ENCODE measurements at places on chromosomes 4 and X. TPM values are rescaled to one million over a fixed set of nuclear protein-coding genes. Genes with fewer than 3 reads are reported as not detected.

GRCh38 chr4:105166066-105166465 is 19.4 kb downstream of the TET2 start:
- no peak for DNase-seq

DNA sequence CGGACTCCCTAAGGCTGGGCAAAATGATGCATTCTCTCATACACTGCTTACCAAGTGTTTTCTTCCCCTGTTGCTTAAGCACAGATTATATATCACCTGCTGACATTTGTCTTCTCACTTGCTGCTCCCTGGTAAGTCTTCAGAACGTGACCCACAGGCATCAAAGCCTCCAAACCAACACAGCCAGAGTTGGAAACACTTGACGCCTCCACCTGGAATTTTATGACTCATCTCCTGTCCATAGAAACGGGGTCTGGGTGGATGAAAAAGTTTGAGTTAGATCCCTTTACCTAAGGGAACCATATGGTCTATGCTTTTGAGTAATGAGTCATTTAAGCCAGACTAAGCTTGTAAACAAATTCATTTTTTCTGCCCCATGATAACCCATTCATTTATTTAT is 251.6 kb downstream of the USP46 start:
- DNase-seq, result no peak

- DNase-seq, result no peak
Observed at GRCh38 chr4:104615496-104615895, 120.8 kb upstream of the CXXC4 start.

DNA sequence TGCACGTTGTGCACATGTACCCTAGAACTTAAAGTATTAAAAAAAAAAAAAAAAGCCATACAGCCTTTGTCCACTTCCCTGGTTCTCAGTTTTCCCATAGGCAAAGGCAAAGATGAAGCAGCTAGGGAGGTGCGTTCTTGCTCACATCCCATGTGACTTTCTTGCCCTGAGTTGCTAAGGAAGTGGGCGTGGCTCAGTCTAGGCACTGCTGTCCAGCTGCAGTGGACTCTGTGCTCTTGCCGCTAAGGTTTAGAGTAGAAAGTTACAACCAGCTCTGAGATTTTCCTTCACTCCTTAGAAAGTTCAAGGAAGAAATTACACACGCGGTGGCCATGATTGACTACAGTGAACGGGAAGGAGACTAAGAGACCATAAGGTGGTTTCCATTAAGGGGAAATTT is 144.7 kb downstream of the NAA11 start:
- DNase-seq, result peak; percentile 19

DNA sequence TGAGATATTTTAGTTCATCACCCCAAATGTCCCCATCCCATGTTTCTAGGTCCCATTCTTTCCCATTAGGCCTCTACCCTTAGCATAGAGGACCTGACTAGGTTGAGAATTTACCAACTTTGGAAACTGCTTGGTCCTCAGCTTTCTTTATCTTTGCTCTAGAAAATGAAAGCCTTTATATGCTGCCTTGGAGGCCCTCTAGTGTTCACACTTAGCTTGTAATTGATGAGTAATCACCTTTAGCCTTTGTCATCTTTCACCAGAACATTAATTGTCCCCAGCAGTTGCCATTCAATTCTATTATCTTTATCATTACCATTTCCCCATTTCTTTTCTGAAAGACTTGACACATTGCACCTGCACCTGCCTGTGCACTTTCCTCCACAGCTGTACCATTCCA is 589.2 kb upstream of the NR3C2 start:
- DNase-seq, result no peak

DNA sequence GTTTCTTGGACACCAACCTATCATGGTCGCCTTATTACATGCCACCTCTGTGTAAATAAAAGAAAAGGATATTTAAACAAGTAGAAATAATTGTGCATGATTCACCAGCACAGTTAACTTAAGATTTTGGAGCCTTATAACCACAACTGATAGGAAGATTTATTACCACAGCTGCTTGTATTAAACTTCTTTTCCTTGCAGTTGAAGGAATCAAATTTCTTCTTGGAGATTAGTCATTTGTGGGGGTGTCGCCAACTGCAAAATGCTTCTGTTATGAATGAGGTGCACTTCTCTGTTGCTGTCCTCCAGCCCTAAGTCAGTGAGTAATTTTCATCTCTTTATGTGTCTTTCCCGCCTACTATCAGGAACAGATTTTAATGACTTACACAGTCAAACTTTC is 73.3 kb downstream of the OR13H1 start:
- DNase-seq, result no peak

DNA sequence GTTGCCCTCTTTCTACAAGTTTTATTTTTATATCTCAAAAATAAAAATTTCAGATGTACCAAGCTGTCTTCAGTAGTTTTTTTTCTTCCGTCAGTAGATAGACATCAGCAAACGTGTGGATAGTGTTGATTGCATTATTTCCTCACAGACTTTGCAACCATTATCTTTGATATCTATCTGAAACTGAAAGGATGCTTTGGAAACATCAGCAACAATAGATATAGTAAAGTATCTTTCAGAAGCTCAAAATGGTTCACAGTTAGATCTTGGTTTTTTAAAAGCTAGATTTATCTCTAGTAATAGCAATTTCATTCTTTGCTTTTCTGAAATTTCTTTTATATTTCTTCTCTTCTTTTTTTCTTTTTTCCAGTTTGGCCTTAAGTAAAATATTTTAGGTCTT is 246.9 kb upstream of the PCDH7 start:
- DNase-seq, result no peak

DNA sequence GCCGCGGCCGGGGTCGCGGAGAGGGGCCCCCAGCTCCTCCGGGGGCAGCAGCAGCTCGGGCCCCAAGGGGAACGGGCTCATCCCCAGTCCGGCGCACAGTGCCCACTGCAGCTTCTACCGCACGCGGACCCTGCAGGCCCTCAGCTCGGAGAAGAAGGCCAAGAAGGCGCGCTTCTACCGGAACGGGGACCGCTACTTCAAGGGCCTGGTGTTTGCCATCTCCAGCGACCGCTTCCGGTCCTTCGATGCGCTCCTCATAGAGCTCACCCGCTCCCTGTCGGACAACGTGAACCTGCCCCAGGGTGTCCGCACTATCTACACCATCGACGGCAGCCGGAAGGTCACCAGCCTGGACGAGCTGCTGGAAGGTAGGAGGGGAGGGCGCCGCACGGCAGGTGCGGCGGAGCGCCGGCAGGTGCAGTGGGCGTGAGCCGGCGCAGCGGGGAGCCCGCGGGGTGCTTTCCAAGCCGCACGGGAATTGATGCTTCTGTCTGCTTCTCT is 886 bp downstream of the DCLK2 start:
- DNase-seq, result peak; percentile 41

DNA sequence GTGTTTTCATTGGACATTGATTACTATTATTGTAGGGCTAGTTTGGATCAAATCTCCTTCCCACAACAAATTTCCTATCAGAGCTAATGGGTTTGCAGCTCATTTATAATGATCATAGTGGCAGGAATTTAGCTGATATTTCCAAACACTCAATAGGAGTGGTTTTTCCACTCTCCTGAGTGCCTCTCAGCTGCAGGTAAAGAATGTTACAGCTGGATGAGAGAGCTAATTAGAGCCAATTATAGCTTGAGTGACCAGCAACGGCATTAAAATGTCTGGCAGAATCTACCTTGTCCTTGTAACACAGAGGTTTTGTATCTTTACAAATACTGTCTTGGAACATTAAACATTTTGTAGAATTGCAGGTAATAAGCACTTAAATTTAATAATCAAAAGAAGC is 602.8 kb upstream of the EPHA5 start:
- DNase-seq, result no peak

- DNase-seq, result no peak
Observed at GRCh38 chr4:26782830-26783202, 77.8 kb upstream of the STIM2 start.

DNA sequence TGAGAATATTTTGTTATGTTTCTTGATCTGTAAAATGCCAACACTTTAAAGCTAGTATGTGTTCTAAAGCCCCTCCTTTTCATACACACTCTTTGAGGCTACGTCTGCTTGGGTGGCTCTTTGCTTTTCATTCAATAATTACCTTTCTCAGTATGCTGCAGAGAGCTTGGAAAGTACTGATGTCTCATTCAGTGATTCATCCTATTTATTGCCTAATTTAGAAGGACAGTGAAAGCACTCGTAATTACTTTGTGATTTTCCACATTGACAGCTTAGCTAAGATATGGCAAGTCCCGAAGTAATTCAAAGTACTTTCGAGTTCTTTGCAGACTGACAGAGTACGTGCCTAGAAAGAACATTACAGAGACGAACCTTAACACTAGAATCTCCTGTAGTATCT is 57.2 kb downstream of the BMP15 start:
- no peak for DNase-seq

- no peak for DNase-seq
Observed at GRCh38 chr4:164572877-164573279, 181.1 kb upstream of the SMIM31 start.

- no peak for DNase-seq
Observed at GRCh38 chrX:118221270-118221669, 104.7 kb upstream of the KLHL13 start.

GRCh38 chr4:128220286-128221235 is 67.1 kb downstream of the PGRMC2 start:
- DNase-seq, result no peak

- DNase-seq, result no peak
Observed at GRCh38 chr4:1501754-1502500, 95.7 kb upstream of the NKX1-1 start.

DNA sequence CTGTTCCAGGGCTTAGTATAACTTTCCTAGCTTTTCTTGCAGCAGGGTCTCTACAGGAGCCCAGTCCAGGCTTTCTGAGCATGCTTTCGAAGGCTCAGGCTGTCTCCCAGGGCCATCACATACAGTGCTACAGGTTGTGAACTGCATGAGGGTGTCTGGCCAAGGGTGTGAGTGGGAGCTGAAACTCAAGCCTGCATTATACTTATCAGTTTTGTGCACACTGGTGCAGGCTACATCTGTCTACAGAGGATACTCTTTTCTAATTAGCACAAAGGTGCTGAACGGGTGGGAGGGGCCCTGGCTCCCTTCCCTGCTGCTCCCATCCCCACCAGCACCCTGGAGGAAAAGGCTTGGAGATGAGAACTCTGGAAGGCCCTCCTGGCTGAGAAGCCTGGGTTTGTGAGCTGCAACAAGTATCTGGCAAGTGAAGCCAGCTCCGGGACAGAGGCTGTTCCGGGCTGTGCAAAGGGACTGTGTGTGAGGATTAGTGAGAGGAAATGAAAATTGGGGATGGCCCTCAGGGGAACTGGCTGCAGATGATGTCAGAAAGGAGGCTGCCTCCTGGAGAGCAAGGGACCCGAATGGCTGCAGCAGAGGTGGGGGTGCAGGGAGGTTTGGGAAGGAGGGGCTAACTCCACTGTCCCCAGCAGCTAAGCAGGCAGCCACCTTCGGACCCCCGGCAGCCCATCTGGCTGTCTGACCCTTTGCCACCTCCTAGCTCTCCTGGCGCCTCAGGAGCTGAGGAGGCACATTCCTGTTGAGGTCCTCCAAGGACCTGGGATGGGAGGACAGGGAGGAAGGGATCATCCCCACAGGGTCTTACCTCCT is 68.5 kb downstream of the EFNB1 start:
- DNase-seq, result no peak

GRCh38 chr4:47577779-47578553 is 92.9 kb downstream of the ATP10D start:
- DNase-seq, result no peak

- no peak for DNase-seq
Observed at GRCh38 chr4:152672206-152673092, 7.3 kb downstream of the TMEM154 start.

- DNase-seq, result no peak
Observed at GRCh38 chr4:69134471-69134870, 38.2 kb downstream of the UGT2B7 start.

- DNase-seq, result peak; percentile 71
Observed at GRCh38 chr4:169251291-169252235, 19.2 kb downstream of the SH3RF1 start.

DNA sequence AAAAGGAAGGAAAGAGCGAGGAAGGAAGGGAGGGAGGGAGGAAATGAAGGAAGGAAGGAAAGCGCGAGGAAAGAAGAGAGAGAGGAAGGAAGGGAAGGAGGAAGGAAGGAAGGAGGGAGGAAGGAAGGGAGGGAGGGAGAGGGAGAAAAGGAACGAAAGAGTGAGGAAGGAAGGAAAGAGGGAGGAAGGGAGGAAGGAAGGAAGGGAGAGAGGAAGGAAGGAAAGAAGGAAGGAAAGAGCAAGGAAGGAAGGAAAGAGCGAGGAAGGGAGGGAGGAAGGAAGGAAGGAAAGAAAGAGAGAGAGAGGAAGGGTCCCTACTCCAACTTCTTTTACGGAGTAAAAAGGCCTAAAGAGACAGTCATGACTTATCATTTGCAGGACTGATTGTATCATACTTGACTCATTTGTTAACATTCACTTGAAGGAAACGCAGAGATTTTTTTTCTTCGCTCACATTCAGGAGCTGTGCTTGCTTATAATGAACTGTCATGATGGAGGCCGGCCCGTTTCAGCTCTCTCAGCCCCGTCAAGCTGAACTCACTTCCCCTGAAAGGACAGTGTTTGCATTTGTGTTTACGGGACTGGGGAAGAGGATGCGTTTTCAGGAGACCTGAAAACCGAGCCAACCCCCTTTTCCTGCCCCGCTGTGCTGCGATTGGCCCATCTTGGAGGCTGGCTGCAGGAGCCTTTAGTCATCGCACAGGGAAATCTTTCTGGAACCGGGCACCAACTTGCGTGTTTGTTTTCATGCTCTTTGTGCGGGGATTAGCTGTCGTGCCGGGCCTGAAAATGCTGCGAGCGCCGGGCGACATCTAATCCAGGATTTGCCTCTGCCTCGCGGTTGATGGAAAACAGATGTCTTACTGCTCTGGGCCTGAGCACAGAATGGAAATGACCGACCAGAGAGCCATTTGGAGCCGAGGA is 17.8 kb downstream of the TRIM2 start:
- DNase-seq, result peak; percentile 63

- no peak for DNase-seq
Observed at GRCh38 chr4:182918044-182918607, 940 bp upstream of the DCTD start.

GRCh38 chr4:151484396-151485102 is 75.6 kb downstream of the FHIP1A start:
- DNase-seq, result no peak

DNA sequence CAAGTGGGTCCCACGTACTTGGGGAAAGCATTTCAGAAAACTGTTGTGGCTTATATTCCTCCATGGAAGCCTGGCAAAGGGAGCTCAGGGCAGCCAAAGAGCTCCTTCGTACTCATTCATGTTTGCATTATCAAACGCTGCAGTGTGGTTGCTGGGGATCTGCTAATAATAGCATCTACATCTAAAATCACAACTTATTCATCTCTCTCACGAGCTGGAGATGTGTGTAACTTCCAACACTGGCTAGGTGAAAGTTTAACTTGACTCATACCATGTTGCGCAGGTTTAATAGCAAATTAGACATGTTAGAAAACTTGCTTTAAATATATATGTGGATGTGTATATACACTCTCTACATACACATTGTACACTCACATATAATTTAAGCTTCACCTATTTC is 415.1 kb downstream of the AFF2 start:
- DNase-seq, result no peak

Gene C1GALT1C1
- 28.8 TPM for total RNA-seq

Gene H2BW2
- not detected for total RNA-seq

Gene RNF128
- total RNA-seq, result 37.1 TPM

Gene USP17L17
- not detected for total RNA-seq

Gene TXK
- 0.55 TPM for total RNA-seq

Gene HEPH
- 241 TPM for total RNA-seq

Gene LCORL
- 19.1 TPM for total RNA-seq
